ENCODE measurements at places on chromosomes 2 and 18. TPM values are rescaled to one million over a fixed set of nuclear protein-coding genes. Genes with fewer than 3 reads are reported as not detected.

DNA sequence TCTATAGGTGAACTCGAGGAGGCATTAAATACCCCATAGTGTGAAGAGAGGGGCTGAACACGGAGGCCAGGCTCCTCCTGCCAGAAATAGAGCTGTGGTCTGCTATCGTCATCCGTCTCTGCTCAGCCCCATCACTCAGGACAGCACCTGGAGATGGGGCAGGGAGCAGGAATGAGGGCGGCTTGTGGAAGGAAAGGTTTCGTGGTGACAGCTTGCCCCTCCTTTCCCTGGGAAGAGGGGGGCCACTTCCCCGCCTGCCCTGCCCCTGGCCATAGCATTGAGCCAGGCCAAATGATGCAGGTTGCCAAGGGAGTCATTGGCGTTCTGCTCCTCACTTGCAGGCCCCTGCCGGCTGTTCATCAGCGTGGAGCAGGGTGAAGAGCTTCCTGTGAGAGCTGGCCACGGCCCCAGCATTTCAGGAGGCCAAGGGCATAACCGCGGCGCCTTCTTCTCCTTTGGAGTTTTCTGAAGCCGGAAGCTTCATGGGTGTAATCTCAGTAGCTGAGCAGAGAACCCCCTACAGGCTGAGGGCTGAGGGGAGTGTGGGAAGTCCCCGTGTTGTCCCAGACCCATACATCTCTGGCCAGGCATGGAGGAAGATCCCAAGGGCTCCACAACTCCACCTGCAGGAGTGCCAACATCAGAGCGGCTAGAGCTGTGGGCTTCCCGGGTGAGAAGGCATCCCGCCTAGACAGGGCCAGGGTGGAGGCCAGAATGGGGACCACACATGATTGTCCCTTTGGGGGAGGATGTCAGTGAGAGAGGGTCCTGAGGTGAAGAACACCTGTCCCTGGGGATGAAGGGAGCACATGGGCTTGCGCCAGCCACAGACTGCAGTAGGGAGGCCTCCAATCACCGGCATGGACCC is 112.5 kb upstream of the GLI2 start:
- DNase-seq, result no peak

DNA sequence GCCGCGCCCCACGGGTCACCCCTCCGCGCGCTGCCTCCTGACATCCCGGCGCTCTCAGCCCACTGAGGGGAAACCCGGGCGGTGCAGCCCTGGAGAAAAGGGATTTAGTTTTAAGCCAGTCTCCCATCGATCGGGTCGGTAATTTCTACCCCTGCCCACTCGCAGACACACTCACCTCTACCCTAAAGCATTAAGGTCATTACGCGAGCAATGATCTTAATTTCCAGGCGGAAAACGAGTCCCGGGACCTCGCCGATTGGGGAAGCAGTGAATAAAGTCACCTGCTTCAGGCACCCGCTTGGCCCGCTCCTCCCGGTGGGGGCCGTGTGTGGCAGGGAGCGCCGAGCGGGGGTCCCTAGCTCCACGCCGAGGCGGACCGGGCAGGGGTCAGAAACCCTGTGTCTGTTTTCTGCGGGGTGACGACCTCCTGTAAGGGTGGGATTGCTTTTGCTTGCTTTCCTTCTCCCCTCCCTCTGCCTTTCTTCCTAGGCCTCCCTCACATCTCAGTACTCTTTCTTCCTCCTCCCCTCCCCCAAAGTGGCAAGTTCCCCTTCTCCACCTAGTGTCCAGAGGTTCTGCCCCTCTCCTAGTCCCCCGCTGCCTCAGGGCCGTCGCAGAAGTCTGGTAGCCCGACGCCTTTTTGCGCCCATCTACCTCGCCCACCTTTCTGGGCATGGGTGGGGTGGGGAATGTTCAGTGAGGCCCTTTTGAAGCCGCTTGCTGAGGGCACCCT is 142.6 kb downstream of the MEIS1 start:
- no peak for DNase-seq

- DNase-seq, result no peak
These were observed 59.3 kb downstream of the GRB14 start for GRCh38 chr2:164561991-164562390.

EPB41L3 gene
- 43.0 TPM for total RNA-seq

- DNase-seq, result no peak
These were observed 79.0 kb downstream of the TMEM18 start for GRCh38 chr2:598058-598802.

DNA sequence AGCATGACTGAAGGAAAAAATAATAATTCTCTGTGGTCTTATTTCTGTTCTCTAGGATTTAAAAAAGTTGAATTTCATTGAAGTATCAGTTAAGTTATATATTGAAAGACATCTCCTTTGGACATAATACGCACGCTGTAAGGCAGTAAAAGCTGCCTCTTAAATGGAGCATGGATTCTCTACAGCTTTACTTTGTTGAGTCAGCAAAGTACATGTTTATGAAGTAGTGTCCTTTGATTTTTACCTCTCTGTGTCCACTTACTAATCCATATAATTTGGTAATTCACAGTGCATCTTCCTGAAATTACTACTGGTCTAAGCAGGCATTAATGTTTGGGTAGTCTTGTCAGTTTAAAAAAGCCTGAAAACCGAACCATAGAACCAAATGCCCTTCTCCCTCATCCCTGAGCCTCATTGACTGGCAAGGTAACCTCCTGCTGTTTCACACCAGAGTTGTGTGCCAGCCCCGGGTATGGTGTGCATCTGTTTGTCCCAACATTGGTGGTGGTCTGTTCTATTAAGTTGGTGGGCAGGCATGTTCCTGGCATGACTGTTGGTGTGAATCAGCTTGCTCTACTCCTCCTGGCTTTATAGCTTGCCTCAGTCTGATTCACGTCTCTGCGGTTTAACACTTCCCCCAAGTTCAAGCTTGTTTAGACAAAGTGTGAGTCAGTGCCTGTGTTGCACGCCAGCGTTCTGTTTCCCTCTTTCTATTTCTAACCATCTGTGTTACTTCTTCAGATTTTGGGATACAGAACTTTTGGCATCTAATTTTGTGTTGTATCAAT is 71.0 kb upstream of the ITM2C start:
- peak; percentile 83 for DNase-seq

DNA sequence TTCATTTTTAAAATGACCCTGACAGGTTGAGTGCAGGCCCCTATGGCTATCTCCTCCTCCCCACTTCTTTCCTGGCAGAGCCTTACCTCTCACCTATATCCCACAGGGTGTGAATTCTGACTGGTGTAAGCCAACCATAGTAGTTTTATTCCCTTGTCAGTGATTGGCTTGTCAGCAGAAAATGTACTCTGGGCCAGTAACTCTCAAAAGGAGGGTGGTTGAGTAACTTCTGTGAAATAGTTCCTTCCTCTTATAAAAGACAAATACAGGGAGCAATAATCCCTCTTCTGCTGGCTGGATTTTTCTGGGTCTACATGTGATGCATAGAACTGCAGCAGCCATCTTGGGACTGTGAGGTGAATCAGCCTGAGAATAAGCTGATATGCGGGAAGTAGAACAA is 83.4 kb downstream of the RAPH1 start:
- no peak for DNase-seq

KCNF1 gene
- 0.60 TPM for total RNA-seq

- no peak for DNase-seq
These were observed 621.2 kb upstream of the ACVR2A start for GRCh38 chr2:147223553-147224060.

GRCh38 chr2:202187570-202187969 is 50.8 kb downstream of the SUMO1 start:
- DNase-seq, result no peak

DNA sequence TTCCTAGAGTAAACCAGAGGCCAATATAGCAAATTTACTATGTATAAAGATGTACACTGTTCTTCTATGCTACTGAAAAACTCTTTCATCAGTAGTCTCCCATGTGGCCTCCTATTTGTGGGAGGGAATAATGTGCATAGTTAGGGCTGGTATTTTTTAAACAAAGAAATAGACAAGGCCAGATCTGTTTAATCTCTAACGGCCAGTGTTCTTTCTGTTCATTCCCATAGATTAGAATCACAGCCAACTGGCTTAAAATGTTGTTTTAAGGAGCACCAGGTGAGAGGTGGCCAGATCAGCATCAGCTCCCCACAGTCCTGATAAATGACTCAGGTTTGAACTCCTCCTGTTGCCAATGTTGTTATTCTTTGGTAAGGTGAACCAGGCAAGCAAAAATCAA is 12.1 kb downstream of the LYPD6 start:
- DNase-seq, result no peak

GALNT5 gene
- 0.29 TPM for total RNA-seq

KCNS3 gene
- total RNA-seq, result 20.3 TPM

- DNase-seq, result no peak
These were observed 45.3 kb upstream of the CCBE1 start for GRCh38 chr18:59742325-59743111.

DNA sequence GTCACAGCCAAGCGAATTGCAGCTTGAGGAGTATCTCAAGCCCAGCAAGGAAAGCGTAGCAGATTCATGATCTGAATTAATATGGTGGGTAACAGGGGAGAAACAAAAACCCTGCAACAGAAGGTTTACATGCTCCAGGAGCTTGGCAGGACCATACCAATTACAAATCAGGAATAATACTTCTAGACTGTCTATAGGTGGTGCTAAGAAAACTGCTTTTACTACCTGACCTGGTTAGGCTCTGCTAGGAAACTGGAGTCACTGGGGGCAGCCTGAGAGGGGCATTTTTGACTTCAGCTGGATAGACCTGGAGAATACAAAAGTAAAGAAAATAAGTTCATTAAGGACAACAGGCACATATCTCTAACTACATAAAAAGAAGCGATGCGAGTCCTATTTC is 24.6 kb upstream of the SPOPL start:
- no peak for DNase-seq

- DNase-seq, result no peak
These were observed 266.2 kb downstream of the TMX3 start for GRCh38 chr18:68448736-68449135.

DNA sequence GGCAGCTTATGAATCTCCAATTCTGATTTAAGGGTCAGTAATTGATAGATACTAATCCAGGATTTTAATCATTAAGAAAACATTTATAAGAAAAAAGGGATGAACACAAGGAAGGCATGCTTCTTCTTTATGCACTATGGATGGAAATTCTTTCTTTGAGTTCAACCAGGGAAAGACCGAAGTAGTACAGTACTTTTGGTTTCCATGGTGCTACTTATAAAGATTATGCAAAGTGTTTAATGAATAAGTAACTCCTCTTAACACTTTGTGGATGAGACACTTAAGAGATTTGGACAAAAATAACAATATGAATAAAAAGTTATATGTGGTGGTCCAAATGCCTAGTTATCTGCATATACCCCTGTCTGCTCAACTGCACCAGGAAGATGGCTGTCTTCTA is 666.5 kb upstream of the FANCL start:
- no peak for DNase-seq

ALKAL2 gene
- total RNA-seq, result 1.9 TPM

DNA sequence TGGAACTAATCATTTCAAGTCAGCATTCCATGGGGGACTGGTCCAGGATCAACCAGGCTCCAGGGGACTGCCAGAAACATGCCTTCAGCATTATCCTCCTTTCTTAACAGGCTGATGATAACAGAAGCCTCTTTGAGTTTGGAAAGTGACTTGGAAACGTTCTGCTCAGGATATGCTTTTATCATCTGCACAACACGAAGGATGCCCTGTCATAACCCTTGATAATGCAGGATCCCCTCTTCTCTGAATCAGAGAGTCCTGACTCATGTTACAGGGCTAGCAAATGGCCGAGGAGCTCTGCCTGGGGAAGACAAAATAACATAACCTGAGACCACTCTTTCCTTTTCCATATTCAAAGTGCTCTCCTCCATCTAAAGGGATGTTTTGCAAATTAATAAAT is 6.7 kb downstream of the SCYGR3 start:
- DNase-seq, result no peak

GRCh38 chr18:10100941-10101701 is 187.3 kb downstream of the VAPA start:
- DNase-seq, result no peak

GRCh38 chr18:78238404-78239089 is 741.1 kb upstream of the SALL3 start:
- DNase-seq, result no peak

CLEC4F gene
- total RNA-seq, result 1.2 TPM

GRCh38 chr2:240208096-240208495 is 67.6 kb upstream of the OTOS start:
- DNase-seq, result no peak

RRM2 gene
- total RNA-seq, result 2.2 TPM

DSG4 gene
- total RNA-seq, result not detected

- no peak for DNase-seq
These were observed 815 bp downstream of the CNDP1 start for GRCh38 chr18:74534981-74535649.

DSEL gene
- 6.3 TPM for total RNA-seq

DNA sequence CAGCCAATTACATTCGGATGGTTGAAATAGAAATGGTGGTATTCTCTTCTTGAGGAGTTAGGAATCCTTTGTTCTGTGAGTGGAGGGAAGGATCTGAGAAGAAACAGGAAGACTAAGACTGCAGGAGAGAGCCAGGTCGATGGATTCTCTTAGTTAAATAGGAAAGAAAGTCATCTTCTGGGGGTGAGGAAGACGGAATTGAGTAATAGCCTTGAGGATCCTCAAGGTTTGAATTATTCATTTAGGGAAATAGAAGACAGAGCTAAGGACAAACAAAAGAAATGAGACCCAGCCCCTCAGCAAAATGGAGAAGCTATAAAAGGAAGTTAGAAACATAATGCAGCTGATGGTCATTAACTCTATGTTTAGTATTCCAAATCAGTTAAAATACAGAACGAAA is 1.8 kb downstream of the LAPTM4A start:
- DNase-seq, result no peak

DNA sequence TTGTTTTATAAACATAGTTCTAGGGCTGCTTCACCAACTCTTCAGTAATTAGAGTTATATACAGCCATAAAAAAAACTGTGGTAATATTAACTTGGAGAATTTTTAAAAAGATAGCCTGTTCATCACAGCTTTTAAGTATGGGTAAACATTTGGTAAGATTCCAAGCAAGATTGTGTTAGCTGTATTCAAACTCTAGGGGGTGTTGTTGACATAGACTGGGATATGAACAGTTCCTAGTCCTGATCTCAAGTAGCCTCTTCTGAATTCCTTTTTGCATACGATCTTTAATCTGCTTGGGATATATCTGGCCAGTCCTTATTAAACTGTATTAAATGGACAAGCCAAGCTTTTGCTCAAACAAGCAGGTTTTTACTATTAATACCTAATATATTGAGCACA is 13.4 kb downstream of the NOP58 start:
- DNase-seq, result no peak

- no peak for DNase-seq
These were observed 92.8 kb upstream of the MAP4K3 start for GRCh38 chr2:39529836-39530235.

- DNase-seq, result no peak
These were observed 32.0 kb upstream of the GPR39 start for GRCh38 chr2:132384491-132385151.
